ENCODE measurements at places on chromosomes 3 and 15. TPM values are rescaled to one million over a fixed set of nuclear protein-coding genes. Genes with fewer than 3 reads are reported as not detected.

DNA sequence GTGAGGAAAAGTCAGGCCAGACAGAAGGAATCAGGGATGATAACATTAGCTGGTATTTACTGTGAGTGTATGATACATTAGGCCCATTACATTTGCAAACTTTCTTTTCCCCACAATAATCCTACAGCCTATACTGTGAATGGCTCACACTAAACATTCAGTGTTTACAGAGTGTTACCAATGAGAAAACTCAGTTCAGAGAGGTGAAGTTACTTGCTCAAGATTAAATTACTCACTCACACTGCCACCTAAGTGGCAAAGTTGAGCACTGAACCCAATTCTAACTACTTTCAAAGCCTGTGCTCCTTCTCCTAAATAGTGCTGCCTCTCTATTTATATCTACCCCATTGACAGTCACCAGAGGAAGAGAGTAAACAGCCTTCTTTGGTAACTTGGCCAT, 8.5 kb downstream of the XPC start:
- no peak overlapping the region for H3K4me3 ChIP-seq
- peaks cover 12% of the 10 kb centered on the region for H3K36me3 ChIP-seq
- no peaks in the 10 kb centered on the region for H3K27me3 ChIP-seq

GRCh38 chr3:69320871-69321271, 65.0 kb downstream of the FRMD4B start:
- no peak overlapping the region for H3K27ac ChIP-seq
- H3K27me3 ChIP-seq = no peaks in the 10 kb centered on the region
- H3K4me3 ChIP-seq = no peak overlapping the region
- no peaks in the 10 kb centered on the region for H3K4me1 ChIP-seq

DNA sequence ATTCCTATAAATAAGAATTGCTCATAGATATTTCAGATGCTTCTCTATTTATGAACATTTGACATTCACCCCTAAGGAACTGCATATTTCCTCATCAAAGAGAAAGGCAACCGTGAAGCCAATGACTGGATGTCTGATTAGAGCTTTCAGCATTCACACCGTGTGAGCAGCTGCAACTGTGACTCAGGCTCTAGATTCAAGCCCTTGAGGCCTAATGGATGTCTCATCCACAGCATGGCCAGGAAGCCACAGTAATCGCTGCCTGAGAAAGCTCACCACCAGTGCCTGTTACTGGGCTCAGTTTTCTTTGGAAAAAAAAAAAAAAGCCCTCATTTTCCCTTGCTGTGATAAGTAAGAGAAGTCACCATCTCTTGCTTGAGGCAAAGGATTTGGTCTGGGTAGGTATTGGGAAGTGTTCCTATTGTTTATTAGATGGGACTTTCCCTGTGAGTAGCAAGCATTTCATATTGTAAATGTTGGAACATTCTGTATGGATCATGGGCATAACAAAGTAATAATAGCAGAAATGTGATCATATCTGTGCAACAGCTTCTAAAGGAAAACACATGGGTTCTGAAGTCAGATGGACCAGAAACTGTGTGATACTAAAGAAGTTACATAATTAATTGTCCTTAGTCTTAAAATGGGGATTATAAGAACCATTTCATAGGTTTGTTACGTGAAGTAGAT, 783.7 kb downstream of the AGBL1 start:
- H3K27ac ChIP-seq = no peak overlapping the region
- no peaks in the 10 kb centered on the region for H3K36me3 ChIP-seq
- H3K4me1 ChIP-seq = no peaks in the 10 kb centered on the region
- no peak overlapping the region for H3K4me3 ChIP-seq
- DNase-seq = no peak

DNA sequence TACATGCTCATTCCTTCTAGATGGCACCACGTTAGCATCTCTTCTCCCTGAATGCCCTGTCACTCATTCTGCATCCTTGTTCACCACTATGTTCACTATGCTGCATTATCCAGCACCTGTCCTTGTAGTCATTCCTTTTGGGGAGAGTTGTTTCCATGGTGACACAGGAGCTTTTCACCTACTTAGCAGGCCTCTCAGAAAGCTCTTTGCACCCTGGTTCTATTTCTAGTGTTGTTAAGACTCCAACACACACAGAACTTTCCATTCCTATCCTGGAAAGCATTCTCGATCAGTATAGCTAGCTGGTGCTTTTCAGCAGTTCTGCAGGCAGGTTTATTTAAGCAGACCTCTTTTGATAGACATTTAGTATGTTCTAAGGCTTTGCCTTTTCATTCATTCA, 6.7 kb upstream of the RPL14 start:
- no peaks in the 10 kb centered on the region for H3K27me3 ChIP-seq
- DNase-seq = no peak
- H3K4me3 ChIP-seq = no peak overlapping the region
- H3K36me3 ChIP-seq = no peaks in the 10 kb centered on the region
- H3K27ac ChIP-seq = no peak overlapping the region

FRMD5 gene
- 10.1 TPM for total RNA-seq

- peaks cover 70% of the 10 kb centered on the region for H3K4me1 ChIP-seq
- H3K36me3 ChIP-seq = peaks cover 34% of the 10 kb centered on the region
- no peak overlapping the region for H3K4me3 ChIP-seq
- no peak overlapping the region for H3K27ac ChIP-seq
- H3K27me3 ChIP-seq = no peaks in the 10 kb centered on the region
- DNase-seq = no peak
Measured at GRCh38 chr3:66450390-66451022, 50.3 kb downstream of the LRIG1 start.

DNA sequence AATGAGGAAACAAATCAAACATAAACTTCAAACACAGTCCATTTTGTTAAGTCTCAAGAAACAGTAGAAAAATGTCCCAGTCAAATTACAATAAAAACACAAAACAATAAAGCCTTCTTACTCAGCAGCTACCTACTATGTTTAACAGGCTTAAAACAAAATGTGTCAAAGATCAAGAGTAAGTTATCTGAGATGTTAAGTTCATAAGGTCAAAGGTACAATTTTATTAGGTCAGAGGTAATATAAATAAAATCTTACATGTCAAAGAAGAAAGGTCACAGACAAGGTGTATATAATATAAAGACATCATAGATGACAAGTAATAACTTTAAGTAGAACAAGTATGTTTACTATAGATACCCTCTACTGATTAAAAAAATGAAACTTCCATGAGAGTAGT, 208.3 kb downstream of the SCAPER start:
- H3K36me3 ChIP-seq = no peaks in the 10 kb centered on the region
- no peaks in the 10 kb centered on the region for H3K27me3 ChIP-seq
- H3K4me1 ChIP-seq = no peaks in the 10 kb centered on the region
- no peak for DNase-seq

GAP43 gene
- total RNA-seq = 5.0 TPM

DNA sequence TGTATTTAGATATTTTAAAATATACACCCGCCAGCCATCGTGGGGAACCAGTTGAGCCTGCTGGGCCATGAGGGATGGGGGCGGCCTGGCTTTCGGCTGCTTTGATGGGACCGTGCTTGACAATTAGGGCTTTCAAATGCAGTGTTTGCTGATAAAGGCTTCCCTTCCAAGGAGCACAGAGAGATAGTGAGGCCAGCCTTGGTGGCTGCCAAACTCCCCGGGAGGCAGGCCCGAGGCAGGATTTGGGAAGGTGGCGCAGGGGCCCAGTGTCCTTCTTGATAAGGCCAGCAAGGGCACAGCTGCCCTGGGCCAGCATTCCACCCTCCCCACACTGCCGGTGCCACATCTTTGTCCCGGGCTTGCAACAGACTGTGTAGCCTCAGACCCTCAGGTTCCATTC, 75.6 kb downstream of the LINGO1 start:
- DNase-seq = no peak
- H3K36me3 ChIP-seq = no peaks in the 10 kb centered on the region
- H3K4me1 ChIP-seq = peaks cover 34% of the 10 kb centered on the region

TMCO5A gene
- total RNA-seq = not detected

CP gene
- total RNA-seq = not detected

GRCh38 chr3:194051366-194052149, 84.4 kb upstream of the HES1 start:
- peaks cover 18% of the 10 kb centered on the region for H3K4me1 ChIP-seq
- no peaks in the 10 kb centered on the region for H3K36me3 ChIP-seq
- no peak overlapping the region for H3K27ac ChIP-seq
- DNase-seq = no peak
- H3K27me3 ChIP-seq = no peaks in the 10 kb centered on the region

- no peaks in the 10 kb centered on the region for H3K27me3 ChIP-seq
- no peaks in the 10 kb centered on the region for H3K36me3 ChIP-seq
- H3K4me1 ChIP-seq = no peaks in the 10 kb centered on the region
- H3K27ac ChIP-seq = no peak overlapping the region
- no peak for DNase-seq
Measured at GRCh38 chr3:155242342-155242741, 51.1 kb downstream of the STRIT1 start.

DNA sequence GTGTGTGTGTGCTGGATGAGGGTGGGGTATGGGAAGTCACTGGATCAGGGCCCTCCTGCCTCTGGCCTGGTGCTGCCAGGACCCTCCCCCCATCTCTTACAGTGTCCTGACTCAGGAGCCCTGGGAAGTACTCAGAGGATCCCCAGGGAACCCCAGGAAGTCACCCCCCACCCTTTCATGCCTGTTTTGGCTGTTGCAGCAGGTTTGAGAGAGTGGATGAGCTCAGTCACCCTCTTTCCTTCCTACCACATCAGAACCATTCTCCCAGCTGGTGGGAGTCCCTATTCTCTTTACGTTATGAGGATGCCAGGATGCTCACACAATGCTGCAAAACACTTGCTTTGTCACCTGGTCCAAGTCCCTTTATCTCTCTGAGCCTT, 59.0 kb downstream of the BDH1 start:
- H3K4me3 ChIP-seq = no peak overlapping the region
- DNase-seq = no peak
- no peaks in the 10 kb centered on the region for H3K27me3 ChIP-seq
- peaks cover 6% of the 10 kb centered on the region for H3K4me1 ChIP-seq
- no peak overlapping the region for H3K27ac ChIP-seq
- H3K36me3 ChIP-seq = no peaks in the 10 kb centered on the region

DNA sequence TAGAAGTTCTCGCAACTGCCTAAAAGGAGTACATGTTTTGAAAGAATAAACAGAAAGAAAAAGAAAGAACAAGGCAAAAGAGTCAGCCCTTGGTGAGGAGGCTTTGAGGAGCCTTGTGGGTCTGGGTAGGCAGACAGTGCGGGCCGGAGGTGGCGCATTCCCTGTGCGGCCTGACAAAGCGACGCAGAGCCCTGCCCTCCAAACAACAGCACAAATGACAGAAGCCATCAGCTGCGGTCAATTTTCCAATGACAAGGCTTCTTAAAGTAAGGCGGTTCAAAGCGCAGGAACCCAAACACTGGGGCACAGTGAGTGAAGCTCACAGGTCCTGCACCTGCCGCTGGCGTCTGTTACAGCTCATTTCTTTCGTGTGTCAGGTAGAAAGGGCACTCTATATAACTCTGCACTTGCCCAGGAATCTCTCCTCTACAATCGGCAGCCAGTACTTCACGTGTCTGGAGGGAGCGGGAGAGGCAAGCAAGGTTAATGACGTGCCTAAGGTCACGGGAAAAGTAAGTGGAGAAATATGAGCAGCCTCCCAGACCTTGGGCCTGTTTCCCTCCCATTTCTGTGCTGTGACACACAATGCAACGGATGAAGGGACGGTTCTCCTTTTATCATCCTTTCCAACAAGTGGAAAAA, 178.1 kb downstream of the OPA1 start:
- no peak overlapping the region for H3K4me3 ChIP-seq
- no peak for DNase-seq
- H3K4me1 ChIP-seq = peaks cover 48% of the 10 kb centered on the region
- H3K27ac ChIP-seq = no peak overlapping the region
- H3K27me3 ChIP-seq = peaks cover 23% of the 10 kb centered on the region

IQCH gene
- 21.0 TPM for total RNA-seq

DNA sequence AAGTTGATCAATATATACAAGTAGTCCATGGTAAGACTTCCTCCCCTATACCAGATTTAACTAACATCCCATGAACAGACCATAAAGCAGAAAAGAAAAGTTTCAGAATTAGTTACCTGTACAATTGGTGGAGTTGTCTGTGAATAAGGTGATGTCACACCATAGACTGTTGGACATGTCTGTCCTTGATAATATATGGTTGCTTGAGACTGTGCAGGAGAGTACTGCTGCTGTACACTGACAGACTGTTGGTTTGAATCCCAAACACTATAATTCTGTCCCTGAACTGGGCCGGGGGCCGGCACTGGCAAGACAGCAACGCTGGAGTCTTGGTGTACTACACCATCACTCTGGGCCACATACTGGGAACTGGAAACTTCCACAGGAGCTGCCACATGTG, 77.2 kb downstream of the NBEAL2 start:
- no peaks in the 10 kb centered on the region for H3K4me1 ChIP-seq
- DNase-seq = no peak
- H3K4me3 ChIP-seq = no peak overlapping the region
- no peaks in the 10 kb centered on the region for H3K27me3 ChIP-seq
- H3K36me3 ChIP-seq = no peaks in the 10 kb centered on the region
- H3K27ac ChIP-seq = no peak overlapping the region

DNA sequence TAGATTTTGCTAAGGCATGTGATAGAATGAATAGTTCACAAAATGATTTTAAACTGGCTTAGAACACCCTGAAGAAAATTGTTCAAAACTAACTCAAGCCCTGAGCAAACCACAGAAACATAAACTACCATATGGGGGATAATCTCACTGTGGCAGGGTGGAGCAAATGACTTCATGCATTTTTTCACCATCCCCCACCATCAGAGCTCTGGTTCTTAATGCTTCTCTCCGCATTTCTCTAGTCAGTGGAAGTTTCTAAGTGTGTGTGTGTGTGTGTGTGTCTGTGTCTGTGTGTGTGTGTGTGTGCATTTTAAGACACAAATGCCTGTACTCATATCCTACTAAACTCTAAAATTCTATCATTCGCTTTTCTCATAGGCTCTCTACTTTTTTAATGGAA, 107.1 kb upstream of the PHLDB2 start:
- H3K36me3 ChIP-seq = no peaks in the 10 kb centered on the region
- H3K27ac ChIP-seq = no peak overlapping the region
- H3K4me3 ChIP-seq = no peak overlapping the region
- H3K4me1 ChIP-seq = peaks cover 3% of the 10 kb centered on the region
- H3K27me3 ChIP-seq = no peaks in the 10 kb centered on the region

GRCh38 chr15:90838544-90838943, 29.8 kb upstream of the FURIN start:
- no peak overlapping the region for H3K27ac ChIP-seq
- peaks cover 24% of the 10 kb centered on the region for H3K4me1 ChIP-seq
- H3K4me3 ChIP-seq = no peak overlapping the region

ANKRD34C gene
- total RNA-seq = not detected

GRCh38 chr15:28881600-28881999, 4.2 kb upstream of the APBA2 start:
- peaks cover 20% of the 10 kb centered on the region for H3K4me1 ChIP-seq
- DNase-seq = no peak
- no peak overlapping the region for H3K27ac ChIP-seq
- peaks cover 20% of the 10 kb centered on the region for H3K27me3 ChIP-seq
- no peak overlapping the region for H3K4me3 ChIP-seq
- H3K36me3 ChIP-seq = no peaks in the 10 kb centered on the region

MME gene
- 1.5 TPM for total RNA-seq

IL5RA gene
- total RNA-seq = not detected

Data from neural progenitor cell (in vitro differentiated cells).